ENCODE measurements at places on chromosomes 3 and 15.
A peak's percentile ranks its signal among the peaks of the same experiment; 100 is the strongest.

DNA sequence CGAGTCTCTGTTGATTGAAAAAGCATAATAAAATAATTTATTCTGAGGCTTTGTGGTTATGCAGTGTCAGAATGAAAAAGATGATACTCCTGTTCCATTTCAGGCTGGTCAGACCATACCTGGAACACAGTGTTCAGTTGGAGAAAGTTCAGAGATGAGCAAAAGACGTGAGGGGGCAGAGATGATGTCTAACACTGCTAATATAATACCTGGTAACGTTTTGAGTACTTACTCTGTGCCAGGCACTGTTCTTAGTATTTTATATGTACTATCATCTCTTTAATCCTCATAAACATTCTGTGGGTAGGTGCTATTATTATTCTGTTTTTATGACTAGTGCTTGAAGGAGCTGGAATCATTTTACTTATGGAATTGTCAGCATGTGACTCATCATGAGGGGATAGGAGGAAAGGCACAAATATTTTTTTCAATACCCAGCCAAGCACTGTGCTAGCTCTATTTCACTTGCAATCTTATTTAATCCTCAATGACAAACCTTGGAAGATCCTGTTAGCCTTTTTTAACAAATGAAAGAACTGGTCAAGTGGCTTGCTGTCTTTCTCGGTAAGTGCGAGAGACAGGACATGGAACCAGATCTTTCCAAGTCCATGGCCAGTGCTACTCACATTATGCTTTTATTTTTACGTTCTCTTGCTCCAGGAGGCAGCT, 31.8 kb downstream of the IQGAP1 start:
- peak; percentile 38 for DNase-seq

GRCh38 chr3:178200316-178200715, 335.9 kb upstream of the KCNMB2 start:
- DNase-seq = no peak

GRCh38 chr3:18743761-18744160, 318.6 kb upstream of the SATB1 start:
- DNase-seq = no peak

GRCh38 chr15:25739687-25740121, 123.4 kb downstream of the ATP10A start:
- no peak for DNase-seq
